ENCODE measurements at places on chromosomes 7 and 10.

DNA sequence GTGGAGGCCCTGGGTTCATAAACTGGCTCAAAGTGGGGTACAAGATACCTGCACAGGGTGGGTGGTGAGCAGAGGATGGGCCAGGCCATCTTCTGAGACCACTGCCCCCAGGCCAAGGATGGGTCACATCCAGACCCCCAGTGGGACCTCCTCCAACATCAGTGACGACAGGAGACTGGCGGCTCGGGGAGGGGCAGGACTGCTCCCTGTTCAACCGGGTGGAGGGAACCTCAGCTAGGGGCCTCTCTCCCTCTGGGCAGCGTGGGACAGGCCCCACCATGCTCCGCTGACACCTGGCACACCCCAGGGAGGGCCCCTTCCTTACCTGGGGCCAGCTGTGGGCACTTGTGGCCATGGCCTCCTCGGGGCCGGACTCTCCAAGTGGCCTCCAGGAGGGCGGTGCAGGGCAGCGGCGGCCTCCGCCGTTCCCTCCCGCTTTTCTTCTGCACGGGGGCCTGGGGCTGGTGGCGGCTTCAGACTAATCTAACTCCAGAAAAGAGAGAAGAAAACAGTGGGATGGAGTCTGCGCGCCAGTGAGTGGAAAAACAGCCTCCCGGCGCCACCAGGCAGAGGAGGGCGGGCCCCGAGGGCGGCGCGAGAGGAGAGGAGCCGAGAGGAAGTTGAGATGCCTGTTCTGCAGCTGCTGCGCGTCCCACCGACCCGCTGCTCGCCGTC is at the start of gene CALHM2:
Gene CALHM2, minus strand, starts transcription at position 540 of the 675 bp plus-strand sequence. CDS start 2,429 bp downstream, outside the sequence.
- DNase-seq, result peak; percentile 86

DNA sequence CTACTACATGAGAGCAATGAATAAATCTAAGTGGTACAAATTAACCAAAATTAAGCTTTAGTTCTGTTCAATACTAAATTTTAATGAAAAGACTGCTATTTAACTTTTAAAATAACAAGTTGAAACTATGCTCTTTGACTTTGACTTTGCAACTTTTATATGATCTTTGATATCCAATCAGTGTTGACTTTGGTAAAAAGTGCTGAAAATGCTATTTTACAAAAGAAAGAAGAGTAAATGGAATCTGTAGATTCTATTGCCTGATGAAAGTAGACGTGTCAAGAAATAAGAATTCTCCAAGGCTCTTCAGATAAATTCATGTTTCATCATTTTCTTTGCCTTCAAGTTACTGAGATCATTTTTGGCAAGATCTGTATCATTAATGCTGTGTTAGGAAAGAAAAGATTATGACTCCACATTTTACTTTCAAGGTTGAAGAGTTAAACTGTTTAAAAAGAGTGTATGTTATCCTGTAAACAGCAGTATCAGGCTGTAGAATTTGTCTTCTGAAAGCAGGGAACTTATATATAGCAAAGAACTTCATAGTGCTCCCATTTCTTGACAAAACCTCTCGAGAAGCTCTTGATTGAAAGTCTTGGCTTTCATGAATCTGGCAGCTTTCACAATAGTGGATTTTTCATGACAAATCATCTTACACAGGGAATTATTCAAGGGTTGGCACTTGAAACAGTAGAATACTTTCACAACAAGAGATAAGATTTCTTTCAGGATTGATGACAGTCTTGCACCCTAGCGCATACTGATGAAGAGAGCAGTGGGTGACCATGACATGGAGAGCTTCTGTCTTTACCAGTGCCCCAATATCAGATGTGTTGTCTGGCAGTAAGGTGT is 72.1 kb downstream of the PTEN start:
- no peak for DNase-seq

GRCh38 chr10:120943542-120943941 is 92.4 kb downstream of the WDR11 start:
- no peak for DNase-seq

- no peak for DNase-seq
Observed at GRCh38 chr10:11425676-11426075, 185.8 kb downstream of the USP6NL start.

DNA sequence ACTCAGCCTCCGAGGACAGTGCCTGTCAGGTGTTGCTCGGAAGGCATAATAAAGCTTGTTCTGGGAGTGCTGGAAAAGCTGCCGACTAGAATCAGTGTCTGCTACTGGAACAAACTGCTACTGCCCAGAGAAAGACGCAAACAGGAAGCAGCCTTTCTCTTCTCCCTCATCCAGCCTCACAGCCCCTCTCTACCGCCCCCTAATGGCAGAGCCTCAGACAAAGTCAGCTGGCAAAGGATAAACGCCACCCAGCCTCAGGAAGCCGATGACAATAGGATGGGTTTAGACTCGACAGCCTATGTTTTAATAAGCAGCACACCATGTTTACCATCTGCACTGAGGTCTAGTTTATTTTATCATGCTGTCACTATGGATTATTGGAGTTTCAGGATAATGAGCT is 169.5 kb upstream of the LYZL1 start:
- DNase-seq, result no peak

DNA sequence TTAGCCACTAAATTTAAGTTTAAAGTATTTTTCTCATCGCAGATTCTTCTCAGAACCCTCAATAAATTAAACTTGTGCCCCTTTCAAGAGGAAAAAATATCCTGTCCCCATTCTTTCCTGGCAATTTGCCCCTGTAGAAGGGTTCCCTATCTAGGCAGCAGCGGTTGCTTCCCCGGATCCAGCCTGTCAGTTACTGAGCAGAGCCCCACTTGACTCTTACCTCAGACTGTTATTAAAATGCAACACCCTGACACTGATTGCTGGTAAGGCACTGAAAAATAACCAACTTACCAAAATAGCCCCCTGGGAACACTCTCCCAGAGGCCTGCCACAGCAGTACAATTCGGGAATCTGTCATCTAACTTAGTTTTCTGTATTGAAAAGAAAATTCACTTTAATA is 13.9 kb downstream of the LMTK2 start:
- no peak for DNase-seq

DNA sequence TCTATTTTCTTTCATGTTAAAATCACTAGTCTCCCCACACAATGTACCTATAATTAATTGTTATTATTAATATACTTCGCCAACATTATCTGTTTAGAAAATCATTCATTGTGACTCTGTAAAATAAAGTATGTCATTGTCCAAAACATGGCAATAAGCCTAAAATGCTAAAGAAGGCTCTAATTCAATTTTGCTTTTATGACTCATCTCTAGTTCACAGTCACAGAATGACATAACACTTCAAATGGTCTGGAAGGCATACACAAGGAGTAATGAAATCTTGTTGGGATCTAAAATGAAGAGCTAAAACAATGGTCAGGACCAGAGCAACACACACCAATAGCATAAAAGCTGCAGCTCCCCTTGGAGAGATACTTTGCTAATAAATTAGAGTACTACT is 505.8 kb downstream of the GPAM start:
- DNase-seq, result no peak

DNA sequence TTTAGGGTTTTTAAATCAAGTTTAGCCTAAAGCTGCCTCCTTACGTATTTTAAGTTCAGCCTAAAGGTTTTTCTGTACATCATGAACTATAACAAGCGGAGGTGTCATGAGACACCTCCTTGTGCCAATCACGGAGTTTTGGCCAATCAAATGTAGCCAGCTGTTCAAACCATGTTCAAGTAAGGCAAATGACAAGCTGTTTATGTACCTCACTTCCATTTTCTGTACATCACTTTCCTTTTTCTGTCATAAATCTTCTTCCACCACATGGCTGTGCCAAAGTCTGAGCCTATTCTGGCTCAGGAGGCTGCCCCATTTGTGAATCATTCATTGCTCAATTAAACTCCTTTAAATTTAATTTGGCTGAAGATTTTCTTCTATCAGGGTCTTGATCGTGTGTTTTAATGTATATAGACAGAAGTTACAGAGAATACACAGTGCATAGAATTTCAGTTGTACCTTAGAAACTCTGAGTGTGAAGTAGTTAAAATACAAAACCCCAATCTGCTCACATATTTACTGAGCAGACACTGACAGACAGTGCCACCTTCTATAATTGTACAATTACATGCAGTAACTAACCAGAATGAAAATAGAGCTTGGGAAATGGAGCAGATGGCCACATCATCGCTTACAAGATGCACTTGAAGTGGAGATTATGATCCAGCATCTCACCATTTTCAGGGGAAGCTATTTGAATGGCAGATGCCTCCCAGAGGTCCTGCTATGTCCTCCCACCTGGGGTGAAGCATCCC is 76.9 kb upstream of the LANCL2 start:
- no peak for DNase-seq

DNA sequence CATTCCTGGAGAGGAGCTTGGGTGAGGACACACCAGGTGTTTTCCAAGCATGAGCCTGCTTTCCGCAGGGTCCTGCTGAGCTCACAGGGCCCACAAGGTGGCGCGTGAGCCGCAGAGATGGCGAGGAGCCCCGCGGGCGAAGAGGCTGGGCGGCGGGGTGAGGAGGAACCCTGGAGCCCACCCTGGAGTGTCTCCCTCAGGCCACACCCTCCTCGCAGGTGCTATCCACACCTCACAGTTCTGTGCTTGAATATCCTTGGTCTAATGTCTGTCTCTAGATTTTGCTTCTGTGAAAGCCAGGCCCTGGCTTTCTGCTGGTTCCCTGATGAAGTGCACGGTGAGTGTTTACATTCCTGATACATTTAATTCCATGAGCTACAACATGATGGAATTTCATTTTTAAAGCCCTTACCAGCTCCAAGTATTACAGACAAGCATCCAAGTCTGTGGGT is 433.6 kb downstream of the ACTR3B start:
- no peak for DNase-seq
